ENCODE measurements at places on chromosomes 7 and 10. TPM values are rescaled to one million over a fixed set of nuclear protein-coding genes. Genes with fewer than 3 reads are reported as not detected.

Gene MSMB
- total RNA-seq, result not detected

Gene UCMA
- not detected for total RNA-seq

Gene WNT16
- not detected for total RNA-seq

Gene ZNF37A
- total RNA-seq, result 15.5 TPM

Gene FAM25A
- total RNA-seq, result not detected

Gene ATG9B
- 2.8 TPM for total RNA-seq

Gene PTER
- total RNA-seq, result 16.7 TPM

Gene AGAP4
- 9.4 TPM for total RNA-seq

Gene ENO4
- total RNA-seq, result not detected

Gene SPDYE6
- total RNA-seq, result not detected

Gene C10orf62
- total RNA-seq, result not detected

Gene GIMAP8
- total RNA-seq, result 9.1 TPM

Gene ZNF32
- total RNA-seq, result 17.8 TPM
